ENCODE measurements at places on chromosomes 13 and 19.

DNA sequence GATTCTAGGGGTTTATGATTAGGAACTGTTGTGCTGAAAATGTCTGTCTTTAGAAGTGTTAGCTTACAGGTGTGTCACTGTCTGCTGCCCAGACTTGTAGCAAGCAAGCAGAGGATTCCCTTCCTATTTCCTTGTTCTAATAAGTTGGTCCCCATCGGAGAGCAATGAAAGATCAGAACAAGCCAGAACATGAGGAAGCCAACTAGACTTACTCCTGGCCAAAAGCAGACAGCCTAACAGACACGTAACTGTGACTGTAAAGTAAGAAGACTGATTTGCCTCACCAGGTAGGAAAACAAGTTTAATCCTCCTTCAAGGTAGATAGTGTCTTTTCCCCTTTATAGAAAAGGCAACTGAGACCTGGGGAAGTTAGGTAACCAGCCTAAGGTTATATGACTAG lies 12.5 kb downstream of the POLR1D start:
- DNase-seq, result no peak

DNA sequence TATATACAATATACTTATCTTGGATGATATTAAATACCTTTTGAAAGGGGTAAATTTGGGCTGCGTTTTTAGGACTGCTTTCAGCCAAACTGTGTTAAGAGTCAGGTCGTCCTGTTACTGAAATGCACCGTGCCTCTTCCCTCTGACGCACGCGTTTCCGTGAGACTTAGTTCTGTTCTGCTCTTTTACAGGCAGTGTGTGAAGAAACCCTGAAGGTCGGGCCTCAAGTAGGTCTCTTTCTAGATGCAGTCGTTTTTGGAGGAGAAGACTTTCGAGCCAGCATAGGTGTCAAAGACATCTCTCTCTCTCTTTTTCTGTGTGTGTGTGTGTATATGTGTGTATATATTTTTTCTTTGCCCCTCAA lies 107.0 kb downstream of the ZIC5 start:
- DNase-seq, result no peak

- no peak for DNase-seq
Measured at GRCh38 chr19:33394723-33395560, 21.4 kb downstream of the CEBPG start.

DNA sequence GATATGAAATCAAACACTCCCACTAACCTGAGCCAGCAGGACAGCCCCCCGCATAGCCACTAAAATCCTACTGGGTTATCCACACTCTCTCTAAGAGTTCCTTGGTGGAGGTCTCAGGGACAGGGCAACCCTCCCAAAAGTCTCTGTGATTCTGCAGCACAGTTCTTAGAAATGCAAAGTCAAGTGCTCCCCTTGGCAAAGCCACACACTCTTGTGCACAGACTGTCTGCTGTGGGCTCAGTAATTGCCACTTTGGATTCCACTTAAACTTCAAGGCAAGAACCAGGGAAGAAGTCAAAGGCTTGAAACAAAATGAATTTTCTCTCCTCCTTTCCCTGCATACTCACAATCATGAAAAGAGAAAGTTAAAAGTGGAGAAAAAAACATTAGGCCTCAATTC lies 61.5 kb downstream of the DOCK9 start:
- DNase-seq, result no peak

Measured in fibroblast of pulmonary artery (primary cell).